ENCODE measurements at places on chromosomes 7 and 10.
A peak's percentile ranks its signal among the peaks of the same experiment; 100 is the strongest.

DNA sequence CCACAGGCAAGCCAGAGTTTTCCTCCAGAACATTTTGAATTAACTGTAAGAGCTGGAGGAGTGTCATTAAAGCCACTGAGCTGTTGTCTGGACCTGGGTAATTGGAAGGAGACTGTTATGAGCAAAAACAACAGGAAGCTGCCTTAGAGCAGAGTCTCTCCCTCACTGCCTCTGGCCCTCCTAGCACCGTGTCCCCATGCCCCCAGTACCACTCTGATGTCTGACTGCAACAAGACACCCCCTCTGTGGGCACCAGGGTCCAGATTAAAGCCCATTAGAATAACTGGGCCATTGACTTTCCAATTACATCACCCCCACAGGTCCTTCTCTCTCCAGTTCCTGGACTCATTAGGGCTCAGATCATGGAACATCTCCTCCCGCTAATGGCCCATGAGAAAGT, 216.3 kb downstream of the USP6NL start:
- no peak for DNase-seq

DNA sequence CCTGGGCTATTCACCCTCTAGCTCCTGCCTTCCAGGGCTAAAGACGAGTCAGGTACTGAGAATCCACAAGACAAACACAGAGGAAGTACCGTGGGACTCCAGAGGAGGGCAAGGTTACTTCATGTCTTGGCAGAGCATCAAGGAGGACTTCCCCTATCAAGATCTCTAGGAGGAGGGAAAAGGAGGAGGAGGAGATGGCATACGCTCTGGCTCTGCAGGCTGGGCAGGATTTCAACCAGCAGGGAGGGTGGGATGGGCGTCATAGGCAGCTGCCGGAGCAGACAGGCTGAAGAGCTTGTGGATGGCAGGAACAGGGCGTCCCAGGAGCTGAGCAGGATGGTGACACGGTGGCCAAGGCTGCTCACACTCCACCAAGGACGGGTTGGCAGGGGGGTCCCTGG, 21.3 kb downstream of the MDH2 start:
- peak; percentile 41 for DNase-seq

DNA sequence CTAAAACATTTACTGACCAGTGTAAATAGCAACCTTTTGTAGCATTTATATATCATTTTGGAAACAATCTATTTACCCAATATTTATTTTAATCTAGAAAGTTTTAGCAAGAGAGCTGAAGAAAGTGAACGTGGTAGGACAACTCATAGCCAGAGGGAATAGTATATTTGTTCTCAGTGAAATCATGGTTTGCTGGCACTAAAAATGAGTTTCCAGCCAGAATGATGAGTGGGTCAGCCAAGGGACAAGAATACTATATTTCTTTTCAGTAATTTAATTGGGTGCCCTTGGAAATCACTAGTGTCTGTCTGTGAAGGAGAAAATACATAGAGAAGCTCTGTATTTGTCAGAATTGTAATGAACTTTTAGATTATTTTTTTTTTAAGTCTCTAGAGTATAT, 74.9 kb downstream of the MINPP1 start:
- DNase-seq, result no peak

GRCh38 chr7:36037121-36037662, 115.9 kb upstream of the EEPD1 start:
- DNase-seq, result no peak

DNA sequence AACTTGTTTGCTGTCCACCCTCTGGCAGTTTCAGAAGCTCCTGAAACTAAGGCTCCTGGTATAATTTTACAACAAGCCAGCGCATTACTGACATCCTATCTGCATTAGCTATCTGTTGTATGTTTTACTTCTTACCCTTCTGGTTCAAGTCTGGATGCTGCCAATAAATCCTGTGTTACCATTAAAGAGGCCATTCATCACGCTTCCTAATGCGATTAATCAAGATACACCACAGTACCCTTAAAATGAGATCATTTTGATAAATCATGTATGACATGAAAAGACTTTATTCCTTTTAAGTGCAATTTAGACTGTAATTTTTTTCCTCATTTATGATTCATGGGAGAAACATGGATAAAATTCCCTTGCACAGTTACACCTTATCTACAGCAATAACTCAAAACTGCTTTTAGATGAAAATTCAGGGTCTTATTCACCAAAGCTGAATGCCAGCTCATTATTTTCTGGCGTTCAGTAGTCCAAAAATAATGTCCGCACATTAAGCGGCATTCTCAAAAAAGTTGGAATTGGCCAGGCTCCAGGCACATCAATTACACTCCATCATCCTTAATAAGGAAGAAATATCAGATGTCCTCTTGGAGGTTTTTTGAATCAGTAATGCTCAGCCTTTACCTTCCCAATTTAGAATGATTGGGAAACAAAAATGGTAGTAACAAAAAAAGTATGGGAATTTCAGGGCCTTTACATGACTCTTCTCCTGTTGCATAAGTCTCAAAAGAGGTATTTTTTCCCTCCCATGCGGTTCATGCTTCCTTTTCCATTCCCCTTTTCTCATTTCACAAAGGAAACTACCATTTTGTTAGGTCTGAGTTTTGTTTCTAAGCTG, 878.5 kb downstream of the LRMDA start:
- DNase-seq, result peak; percentile 19

- DNase-seq, result no peak
Measured at GRCh38 chr7:149770728-149771636, 2.4 kb downstream of the ZNF467 start.

DNA sequence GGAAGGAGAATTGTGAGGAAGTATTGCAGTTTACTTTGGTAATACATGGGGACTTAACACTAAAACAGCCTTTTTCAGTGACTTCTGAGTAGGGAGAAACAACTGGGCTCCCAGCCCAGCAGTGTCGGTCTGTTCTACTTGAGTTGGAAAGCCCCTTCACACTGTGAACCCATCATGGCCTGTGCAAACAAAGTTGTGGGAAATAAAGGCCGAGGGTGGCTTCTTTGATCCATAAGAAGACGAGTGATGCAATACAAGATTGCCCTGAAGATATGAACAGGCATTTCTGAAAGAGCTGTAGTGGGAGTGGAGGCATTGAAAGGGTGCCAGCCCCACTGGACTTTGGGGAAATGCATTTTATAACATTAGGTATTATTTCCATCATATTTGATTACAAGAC, 28.3 kb downstream of the C10orf120 start:
- no peak for DNase-seq

GRCh38 chr10:131810805-131811629, 89.8 kb upstream of the PPP2R2D start:
- no peak for DNase-seq

- DNase-seq, result no peak
Measured at GRCh38 chr10:114624951-114625780, 32.9 kb downstream of the ABLIM1 start.

DNA sequence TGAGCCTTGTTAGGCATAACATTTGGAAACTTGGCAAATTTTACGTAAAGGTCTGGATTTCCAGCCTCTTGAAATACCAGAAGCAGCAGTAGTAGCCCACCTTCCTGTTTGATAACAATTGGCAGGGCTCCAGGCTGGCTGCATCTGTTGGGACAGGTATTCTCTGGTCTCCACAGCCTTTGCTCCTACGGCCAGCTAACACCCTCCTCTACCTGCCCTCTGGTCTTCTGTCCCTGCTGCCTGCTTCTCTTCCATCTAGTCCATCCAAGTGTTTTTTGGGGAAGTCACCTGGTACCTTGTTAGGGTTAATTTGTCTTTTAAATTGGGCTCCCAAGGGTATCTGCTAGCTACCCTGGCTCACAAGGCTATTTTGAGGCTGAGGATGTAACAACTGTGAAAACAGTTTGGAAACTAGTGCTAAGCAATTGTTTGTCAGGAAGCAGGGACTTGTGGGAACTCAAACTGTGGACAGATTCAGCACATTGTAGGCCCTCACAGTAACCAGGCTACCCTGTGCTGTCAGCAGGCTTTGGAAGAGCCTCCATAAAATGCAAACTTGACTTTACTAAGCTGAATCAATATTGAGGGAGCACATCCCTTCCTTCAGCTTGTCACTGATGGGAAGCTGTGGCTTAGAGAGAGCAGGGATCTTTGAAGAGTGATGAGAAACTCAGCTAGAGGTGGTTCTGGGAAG, 8.5 kb downstream of the RPS24 start:
- DNase-seq, result no peak

- no peak for DNase-seq
Measured at GRCh38 chr7:36895192-36895591, 170.9 kb upstream of the AOAH start.

DNA sequence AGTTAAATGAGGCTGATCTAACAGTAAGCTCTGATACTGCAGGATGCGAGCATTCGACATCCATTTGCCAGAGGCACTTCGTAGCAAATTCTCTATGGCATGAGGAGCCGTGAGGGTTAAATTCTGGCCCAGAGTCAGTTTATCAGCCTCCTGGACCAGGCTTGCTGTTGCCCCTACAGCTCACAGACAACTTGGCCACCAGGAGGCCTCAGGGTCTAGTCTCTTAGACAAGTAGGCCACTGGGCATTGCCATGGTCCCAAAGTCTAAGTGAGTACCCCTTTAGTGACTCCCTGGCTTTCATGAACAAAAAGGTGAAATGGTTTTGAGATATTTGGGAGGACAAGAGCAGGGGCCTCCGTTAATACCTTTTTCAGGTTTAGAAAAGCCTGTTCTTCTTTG, 178.0 kb upstream of the MBL2 start:
- DNase-seq, result no peak

- no peak for DNase-seq
Measured at GRCh38 chr10:6473901-6474370, 106.1 kb downstream of the PRKCQ start.

DNA sequence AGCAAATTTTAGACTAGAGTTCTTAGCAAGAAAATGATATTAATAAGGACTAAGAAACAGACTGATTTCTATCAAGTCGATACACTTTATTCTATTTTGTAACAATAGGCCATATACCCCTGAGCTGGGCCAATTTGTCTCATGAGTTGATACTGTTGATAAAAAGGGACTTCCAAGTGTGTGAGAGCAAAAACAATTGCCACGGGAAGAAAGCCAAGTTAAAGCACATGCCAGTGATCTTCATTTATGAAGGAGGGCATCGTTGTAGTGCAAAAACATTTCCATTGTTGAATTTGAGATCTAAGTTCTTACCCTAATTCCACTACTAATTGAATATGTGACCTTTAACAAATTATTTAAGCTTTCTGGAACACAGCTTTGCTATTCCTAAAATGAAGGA, 119.9 kb downstream of the CNOT4 start:
- DNase-seq, result no peak

GRCh38 chr7:152025937-152026890, 740 bp downstream of the GALNT11 start:
- DNase-seq, result no peak

GRCh38 chr10:132676193-132676891, 109.6 kb downstream of the NKX6-2 start:
- DNase-seq, result no peak

GRCh38 chr10:10816447-10816846, 201.2 kb upstream of the CELF2 start:
- DNase-seq, result no peak

DNA sequence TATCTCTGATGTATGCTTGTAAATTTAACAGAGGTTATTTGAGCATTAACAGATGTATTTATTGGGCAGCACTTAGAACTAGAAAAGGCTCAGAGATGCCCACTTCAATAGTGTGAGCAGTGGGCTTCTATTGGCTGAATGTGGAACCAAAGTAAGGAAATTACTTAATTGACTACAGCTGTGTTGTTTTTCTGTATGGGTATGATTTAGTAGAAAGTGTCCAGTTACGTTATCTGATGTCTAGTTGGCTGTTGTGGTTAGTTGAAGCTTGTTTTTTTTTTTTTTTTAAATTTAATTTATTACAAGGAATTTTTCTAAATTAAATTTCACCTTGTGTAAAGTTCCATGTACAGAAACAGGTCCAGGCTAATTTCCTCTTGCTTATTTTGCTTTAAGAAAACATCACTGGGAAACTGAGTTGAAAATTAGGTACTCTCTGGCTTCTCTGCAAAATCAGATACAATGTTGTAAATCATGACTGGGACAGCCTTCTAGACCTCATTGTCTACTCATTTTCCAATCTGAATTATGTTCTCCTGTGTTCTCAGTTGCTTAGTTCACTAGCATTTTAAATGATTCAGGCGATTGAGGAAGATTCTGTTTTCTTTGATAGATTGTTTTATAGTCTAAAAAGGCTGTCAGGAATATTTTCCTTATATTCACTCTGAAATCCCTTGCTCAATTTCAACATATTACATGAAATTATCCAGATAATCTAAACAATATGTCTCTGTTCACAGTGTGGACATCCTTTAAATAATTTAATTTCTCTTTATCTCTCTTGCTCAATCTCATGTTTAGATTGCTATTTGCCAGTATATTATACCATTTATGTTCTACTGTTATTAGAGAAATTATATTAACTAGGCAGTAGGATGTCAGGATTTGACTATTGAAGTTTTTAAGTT, 53.0 kb downstream of the PHF14 start:
- no peak for DNase-seq

DNA sequence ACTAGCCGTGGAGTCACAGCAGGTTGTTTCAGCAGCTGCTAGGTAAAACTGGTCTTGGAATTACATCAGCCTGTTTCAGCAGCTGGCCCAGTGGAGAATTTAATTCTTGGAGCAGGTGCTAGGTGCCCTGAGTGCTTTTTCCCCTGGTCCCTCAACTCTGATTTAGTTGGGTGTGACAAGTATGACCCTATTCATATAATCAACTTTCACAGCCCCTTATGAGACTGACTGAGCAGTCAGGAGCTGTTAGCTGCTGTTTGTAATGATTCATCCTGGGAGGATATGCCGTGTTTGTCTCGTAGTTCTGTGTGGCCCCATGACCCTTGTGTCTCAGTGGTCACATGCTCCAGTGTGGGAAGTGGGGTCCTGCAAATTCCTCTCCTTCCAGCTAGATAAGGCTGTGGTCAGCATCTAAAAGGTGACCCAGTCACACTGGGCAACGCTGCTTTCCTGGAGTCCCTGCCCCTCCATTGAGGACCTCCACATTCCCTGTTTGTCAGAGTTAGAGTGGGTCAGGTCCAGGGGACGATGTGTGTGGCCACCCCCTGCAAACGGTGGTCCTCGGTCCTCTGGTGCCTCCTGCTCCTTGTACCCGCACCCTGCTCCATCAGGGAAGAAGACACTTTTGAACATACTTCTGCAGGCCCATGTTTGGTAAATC, 28.3 kb downstream of the TBATA start:
- DNase-seq, result no peak

- no peak for DNase-seq
Measured at GRCh38 chr10:14758994-14759664, 15.6 kb downstream of the FAM107B start.

DNA sequence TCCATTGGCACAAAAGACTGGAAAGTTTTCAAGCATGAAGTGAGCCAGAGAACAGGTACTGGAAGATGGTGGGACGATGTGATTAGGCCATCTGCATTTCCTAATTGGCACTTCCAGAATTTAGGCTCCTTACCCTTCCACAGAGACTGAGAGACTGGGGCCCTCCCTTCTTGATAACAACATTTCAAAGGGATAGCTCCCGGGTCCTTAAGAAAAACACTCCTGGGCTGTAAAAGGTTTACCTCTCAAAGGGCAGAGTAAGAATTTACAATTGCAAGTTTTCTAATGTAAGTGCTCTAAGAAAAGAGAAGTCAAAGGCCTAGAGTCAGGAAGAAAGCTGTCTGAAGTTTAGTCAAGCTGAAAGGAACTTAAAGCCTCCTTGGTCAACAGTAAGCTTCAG, 559.5 kb upstream of the C7orf33 start:
- no peak for DNase-seq

All from WERI-Rb-1 (cell line).